Stimulated activated CD4-positive, alpha-beta T cell treated with anti-CD3 and anti-CD28 coated beads, Interleukin-15, amount 100 ng/mL, for 1 hour (primary cell): ENCODE measurements at places on chromosomes 12 and 14.

- DNase-seq: no peak
These were observed 17.8 kb upstream of the RPS6KA5 start for GRCh38 chr14:91078095-91078737.

- DNase-seq: no peak
These were observed 502 bp upstream of the RALGAPA1 start for GRCh38 chr14:35809597-35809996.

DNA sequence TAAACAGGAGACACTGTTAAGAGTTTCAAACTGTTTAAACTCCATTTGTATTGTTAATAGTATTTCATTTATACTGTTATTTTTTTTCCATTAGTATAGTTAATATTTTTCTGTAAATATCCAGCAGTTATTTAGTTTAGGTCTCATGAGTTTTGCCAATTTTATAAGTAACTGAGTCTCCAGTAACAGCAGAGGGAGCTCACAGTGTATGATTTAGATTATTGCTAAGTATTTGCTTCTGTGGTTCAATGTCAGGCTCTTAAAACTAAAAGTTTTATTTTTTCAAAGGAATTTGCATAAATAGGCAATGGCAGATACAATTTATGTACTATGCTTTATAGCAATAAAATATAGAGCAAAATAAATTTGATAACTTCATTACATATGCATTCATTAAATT lies 209.7 kb downstream of the ATXN7L3B start:
- no peak for DNase-seq

DNA sequence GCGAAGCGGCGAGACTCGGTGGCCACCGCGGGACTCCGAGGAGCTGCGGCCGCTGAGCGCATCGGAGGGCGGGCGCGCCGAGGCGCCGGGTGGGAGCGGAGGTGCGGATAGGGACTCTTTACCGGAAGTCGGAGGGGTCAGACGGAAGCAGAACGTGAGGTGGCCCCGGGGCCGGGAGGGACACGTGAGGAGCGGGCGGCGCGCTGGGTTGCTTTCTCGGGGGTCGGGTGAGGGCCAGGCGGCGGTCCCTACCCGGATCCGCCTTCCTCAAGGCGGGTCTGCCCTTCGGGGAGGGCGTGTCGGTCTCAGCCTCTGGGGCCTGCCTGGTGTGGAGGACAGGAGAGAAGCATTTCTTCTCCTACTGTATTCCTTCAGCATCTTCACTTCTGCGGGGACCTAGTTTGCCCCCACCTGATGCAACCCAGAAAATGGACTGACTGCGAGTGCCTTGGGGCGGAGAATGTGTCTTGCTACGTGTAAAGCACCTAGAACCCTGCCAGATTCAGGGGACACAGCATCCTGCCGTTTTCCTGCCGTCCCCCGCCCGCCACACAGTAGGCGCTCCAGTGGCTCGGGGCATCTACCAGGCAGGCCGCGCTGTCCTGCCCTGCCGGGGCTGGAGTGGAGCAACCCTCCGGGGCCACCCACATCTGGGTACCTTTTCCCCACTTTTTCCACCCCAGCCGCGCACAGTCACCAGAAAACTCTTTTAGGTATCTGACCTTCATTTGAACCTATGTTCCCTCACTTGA lies 514 bp upstream of the ATXN2 start:
- peak; percentile 78 for DNase-seq
